CD8-positive, alpha-beta memory T cell (primary cell): ENCODE measurements at places on chromosomes 5 and 9.

DNA sequence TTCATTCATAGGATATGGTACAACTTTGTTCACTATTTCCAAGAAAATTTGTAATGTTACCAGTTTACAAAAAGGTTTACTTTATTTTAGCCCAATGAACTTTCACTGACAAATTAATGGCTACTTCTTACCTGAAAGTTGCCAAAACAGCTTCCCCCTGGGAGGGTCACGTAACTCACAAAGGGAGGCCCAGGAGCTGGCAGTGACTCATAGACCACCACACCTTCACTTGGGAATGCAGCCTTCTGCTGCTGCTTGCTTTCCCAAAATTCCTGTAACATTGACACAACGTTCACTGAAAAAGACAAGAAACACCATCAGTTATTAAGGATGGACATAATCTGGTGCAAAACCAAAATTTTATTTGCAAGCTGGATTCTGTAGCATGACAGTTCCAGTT lies 18.1 kb downstream of the LIX1 start:
- DNase-seq, result no peak

DNA sequence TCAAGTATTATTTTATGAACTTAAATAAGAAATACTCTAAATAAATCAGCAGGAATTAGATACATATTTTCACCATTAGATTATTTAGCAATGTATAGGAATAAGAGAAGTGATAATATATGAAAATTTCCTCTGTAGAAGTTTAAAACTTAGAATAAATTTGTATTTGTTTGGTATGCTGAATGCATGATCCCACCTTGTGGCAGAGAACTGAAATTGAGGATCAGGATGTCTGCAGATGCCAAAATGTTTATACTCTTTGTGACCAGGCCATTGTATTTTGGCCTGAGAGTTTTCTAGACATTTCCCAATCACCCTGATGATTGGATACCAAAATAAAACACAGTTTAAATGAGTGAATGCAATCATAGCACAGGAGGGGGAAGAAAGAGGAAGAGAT lies 6.3 kb downstream of the TYRP1 start:
- DNase-seq, result no peak

DNA sequence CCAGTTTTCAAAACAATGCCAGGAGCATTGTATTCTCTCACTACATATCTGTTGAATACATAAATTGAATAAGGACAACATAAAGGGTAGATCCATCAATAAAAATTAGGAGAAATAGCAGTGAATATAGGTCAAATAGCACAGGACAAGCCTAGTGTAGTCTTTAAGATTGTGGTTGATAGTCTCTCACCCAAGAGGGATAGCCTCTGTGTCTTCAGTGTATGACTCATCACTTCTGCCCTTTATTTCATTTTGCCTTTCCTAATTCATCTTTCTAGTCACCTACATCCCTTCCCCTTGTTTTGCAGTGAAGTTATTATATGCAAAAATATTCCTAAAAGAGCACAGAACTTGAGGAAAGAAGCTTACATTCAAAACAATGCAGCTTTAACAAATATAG lies 335.0 kb upstream of the TUSC1 start:
- no peak for DNase-seq

DNA sequence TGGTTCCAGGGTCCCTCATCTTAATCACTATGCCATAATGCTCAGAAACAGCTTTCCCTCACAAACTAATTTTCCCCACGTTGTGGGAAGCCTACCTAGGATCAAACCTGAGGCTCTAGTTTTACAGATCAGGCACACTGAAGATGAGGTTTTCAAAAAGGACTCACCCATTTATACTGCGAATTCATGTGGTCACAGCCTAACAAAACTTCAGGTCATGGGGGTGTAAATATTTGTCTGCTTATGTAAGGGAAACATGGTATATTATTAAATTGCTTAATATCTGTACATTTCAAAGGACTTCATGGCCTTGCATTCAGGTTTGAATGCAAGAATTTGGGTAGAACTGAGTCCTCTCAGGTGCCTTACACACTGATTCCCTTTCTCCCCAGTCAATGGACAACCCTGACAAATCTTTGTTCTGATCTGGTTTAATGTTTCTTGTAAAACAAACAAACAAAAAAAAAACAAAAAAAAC lies 12.1 kb downstream of the ZFAND5 start:
- DNase-seq, result no peak

DNA sequence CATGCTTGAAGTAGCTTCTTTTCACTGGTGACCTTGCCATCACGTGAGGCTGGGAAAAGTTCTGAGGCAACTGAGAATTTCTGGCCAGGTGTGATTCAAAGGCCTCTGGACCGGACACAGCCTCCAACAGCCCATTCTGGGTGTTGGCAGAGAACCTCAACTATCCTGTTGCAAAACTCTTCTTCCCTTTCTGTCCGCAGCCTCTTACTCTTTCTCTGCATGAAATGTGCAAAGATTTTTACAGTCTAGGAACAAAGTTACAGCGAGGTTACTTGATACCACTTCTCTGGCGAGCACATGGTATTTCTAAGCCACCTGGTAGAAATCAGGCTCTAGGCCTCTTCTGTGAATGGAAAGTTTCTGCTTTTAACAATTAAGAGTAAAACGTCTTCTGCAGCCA lies 79.2 kb downstream of the FREM1 start:
- no peak for DNase-seq

GRCh38 chr5:159427180-159428012 lies 97.1 kb upstream of the IL12B start:
- DNase-seq, result no peak

GRCh38 chr9:22265038-22265437 lies 181.6 kb upstream of the DMRTA1 start:
- no peak for DNase-seq

- DNase-seq, result no peak
Observed at GRCh38 chr5:68740226-68740910, 353.4 kb upstream of the SLC30A5 start.

DNA sequence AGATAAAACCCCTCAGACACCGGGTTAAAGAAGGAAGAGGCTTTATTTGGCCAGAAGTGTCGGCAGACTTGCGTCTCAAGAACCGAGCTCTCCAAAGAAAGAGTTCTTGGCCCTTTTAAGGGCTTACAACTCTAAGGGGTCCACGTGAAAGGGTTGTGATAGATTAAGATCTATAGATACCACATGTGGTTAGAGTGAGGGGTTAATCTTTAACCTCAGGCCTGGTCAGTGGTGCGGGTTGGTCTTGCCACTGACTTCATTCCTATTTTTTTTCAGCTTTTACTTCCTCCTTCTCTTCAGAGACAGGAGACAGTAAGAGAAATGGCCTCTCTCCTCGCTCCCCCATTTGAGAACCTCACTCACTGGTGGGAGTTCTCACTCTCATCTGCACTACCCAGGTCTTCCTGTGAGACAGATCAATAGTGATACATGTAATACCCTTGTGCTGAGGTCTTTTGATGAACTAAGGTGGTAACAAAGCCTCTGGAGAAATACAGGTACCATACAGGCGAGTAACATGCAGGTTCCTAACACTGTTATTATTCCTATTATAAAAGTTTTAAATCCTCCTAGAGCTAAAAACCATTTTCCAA lies 52.4 kb upstream of the COX7C start:
- DNase-seq, result no peak

DNA sequence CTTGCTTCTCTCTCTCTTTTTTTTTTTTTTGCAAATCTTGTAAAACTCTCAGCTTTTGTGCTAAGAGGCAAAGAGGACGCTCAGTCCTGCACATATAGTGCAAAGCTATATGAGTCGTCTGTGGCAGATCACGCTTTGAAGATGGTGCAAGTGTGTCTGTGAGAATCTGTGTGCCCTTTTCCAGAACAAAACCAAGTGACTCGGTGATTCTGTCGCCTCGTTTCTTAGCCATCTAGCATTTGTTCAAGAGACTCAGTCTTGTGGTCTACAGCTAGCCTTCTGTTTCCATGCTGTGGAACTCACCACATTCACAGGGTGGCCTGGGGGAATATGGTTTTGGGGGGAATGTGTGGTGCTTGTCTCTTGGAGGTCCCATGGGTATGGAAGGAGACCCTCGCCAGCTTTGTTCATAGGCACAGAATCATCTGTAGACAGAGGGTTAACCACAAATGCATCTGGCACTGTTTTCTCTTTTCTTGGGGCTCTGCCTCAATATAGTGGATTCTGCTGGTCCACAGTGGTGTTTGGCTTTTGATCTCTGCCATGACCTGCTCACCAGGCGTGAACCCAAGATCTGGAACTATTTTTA lies 82.1 kb downstream of the C9orf152 start:
- no peak for DNase-seq

- peak; percentile 14 for DNase-seq
Observed at GRCh38 chr9:128554155-128554862, 1.9 kb downstream of the SPTAN1 start.

DNA sequence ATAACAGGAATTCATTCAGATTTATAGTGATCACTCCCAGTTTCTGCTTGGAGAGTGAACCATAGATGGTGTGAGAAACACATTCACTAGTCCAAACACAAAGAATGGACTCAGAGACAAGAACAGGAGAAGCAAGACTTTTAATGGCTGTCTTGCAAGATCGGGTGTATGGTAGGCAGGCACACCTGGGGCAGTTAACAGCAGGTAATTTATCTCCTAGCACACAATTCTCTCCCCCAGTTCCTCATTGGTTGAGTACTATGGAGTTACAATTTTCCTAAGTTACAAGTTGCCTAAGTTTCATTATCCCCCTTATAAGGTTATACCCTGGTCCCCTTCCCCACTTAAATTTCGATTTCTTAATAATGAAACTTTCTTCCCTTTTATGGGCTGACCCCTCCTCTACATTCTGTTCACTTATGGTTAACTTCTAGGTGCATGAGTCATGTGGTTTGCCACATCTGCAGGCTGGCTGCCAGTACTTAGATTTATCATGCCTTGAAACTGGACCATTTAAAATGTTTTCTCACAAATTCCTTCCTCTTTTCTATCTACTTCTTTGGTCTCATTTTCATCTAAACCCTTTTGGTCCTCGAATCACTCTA lies 623.3 kb downstream of the HINT1 start:
- DNase-seq, result no peak

DNA sequence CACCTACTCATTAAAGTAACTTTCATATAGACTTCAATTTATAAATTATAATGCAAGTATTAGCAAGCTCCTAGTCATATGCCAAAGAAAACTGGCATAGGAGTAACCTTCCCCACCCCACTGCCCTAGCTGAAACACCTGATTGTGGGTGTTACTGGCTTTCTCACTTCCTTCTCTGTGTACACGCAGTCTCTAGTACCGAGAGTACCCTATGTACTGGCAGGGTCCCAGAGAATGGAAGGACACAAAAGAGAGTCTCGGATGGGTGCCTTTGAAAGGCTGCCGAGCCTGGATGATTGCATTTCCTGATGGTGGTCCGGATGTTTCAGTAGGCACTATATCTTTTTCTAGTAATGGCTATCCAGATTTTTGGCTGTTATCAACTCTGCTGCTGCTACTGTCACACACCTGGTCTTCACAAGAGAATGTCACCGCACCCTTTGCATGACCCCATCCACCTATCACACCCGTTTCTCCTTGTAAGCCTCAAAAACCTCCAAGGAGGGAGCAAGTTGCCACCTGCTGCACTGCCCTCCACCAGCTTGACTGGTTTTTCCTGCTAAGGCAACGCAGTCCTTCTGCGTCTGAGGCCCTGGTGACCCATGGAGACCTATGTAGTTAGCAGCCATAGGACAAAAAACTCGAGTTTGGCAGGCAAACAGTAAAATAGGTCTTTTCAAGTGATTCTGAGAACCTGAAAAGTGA lies 53.8 kb upstream of the CLINT1 start:
- DNase-seq, result no peak

- no peak for DNase-seq
Observed at GRCh38 chr5:109676920-109677319, 12.8 kb upstream of the MAN2A1 start.

- no peak for DNase-seq
Observed at GRCh38 chr9:12735665-12736064, 39.2 kb upstream of the LURAP1L start.

- DNase-seq, result no peak
Observed at GRCh38 chr5:143887903-143888665, 76.1 kb downstream of the HMHB1 start.

DNA sequence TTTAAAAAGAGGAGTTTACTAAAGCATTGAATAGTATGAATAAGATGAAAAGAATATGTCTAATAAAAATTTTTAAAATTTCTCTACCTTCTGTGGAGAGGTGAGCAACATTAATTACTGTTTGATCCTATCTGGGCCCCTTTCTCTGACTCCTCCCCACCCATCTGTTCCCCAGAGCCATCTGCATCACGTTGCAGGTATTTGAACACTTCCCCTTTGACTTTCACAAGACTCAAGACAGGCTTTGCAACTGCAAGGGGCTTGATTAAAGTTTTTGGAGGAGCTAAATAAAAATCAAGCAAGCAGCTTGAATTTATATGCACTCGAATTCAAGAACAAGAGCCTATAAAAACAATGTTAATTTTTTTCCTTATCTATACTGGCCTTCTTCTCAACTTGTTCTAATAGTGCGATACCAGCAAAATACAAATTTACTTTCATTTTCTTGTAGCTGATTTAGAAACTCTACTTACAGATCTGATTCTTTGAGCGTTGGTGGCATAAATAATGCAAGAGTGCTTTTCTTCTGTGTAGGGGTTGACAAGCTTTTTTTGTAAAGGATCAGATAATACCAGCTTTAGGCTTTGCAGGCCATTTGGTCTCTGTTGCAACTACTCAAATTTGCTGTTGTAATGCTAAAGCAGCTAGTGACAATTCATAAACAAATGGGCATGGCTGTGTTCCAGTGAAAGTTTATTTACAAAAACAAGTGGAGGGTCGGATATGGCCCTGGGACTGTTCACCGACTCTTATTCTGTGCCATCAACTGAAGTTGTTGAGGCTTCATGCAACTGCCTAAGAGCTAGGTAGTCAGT lies 21.2 kb downstream of the TXNDC8 start:
- DNase-seq, result no peak

DNA sequence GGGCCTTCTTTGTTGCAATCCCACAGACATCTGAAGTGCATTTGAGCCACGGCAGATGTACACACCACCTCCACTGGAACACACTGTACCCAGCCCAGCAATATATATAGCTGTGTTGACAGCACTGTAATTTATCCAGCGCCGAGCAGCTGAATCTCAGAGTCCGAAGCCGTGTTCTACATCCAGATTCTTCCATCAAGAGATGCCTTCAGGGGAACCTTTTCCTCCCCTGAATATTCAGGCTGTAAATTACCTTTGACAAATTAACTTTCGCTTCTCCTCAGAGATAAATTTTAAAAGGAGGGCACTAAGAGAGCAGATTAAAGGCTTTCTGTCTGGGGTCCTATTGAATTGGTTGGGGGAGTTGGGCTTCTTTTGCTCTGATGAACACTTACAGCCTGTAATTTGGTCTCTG lies 76.4 kb downstream of the ROR2 start:
- DNase-seq, result no peak

DNA sequence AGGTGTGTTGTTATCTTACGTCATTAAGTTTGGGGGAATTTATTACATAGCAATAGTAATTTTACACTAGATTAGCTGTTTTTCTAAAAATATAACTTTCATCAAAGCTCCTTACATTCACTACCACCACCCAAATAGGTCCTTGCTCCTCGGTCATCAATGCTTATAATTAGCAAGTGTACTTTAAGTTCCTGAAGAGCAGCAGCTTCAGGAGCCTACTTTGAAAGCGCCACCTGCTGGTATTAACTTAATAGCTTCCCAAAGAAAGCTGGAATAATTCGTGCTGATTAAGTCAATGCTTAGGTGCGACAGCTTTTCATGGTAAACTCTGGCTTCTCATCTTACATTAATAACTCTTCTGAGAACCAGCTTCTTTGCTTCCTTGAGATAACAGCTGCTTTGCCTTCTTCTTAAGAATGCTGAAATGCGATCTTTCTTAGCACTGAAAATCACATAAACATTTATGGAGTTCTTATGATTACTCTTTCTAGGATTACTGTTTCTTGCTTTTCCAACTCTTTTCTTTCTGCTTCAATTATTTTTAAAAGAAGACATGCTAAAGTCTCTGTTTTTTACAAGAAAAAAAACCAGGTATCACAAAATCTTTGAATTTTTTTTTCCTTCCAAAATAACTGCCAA lies 10.0 kb upstream of the C5 start:
- DNase-seq, result peak; percentile 47
